Colonic mucosa (tissue), 4 donors: ENCODE measurements at places on chromosomes 4 and X.

DNA sequence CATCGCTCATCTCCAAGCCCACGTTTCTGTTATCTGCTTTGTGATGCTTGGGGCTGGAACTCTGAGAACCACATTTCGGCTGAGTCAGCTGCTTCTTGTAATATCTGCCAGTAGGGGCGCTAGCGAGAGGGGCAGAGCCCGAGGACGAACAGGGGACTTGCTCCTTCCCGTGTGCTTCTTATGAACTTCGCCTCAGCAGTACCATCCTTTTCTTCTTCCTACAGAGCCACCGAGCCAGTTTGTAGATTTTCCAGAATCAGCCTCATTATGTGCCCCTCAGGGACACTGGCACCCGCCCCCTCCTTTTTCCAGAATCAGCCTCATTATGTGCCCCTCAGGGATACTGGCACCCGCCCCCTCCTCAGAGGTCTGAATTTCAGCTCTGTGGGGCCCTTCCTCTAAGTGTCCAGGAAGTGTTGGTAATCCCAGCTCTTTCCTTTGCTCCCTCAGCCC lies 441.7 kb upstream of the RASGEF1B start:
- DNase-seq, result peak; percentile 51

GRCh38 chrX:137545711-137546651 lies 19.9 kb upstream of the ZIC3 start:
- no peak for DNase-seq

- DNase-seq, result peak; percentile 68
These were observed 755 bp downstream of the KLHL8 start for GRCh38 chr4:87219632-87220093.

GRCh38 chr4:152038238-152038637 lies 277.4 kb upstream of the GATB start:
- no peak for DNase-seq

DNA sequence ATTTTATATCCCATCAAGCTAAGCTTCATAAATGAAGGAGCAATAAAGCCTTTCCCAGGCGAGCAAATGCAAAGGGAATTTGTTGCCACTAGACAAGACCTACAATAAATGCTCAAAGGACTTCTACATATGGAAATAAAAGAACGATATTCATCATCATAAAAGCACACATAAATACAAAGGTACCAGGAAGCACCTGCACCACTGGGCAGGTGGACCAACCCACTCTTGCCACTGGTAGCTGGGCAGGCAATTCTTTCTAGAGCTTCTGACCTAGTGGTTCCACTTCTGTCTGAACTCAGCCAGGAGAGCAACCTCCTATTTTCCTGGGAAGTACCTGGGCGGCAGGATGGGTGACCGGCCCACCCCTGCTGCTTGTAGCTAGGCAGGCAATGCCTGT lies 237.2 kb upstream of the ITM2A start:
- DNase-seq, result peak; percentile 40

DNA sequence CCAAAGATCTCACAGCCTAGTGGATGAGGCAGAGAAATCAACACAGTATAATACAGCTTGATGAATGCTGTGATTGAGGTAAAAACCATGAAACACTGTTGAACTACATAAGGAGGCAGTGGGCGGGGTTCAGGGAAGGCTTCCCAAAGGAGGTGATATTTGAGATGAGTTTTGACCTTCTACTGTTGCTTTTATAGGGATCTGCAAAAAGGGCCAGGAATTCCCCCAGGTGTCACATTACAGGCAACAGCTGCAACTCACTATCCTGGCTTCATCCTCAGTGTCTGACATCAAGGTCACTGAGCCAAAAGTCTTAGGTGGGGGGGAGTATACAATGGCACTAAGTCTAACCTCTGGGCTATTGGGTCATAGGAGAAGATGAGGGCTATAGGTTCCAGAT lies 185.7 kb upstream of the NRK start:
- no peak for DNase-seq

GRCh38 chr4:6509587-6509986 lies 37.2 kb upstream of the PPP2R2C start:
- no peak for DNase-seq

GRCh38 chr4:8282134-8282641 lies 12.6 kb downstream of the HTRA3 start:
- DNase-seq, result no peak

- DNase-seq, result no peak
These were observed 117.6 kb upstream of the RASGEF1B start for GRCh38 chr4:81589262-81589661.

GRCh38 chrX:19513383-19513782 lies 1.9 kb downstream of the MAP3K15 start:
- no peak for DNase-seq

- no peak for DNase-seq
These were observed 120.9 kb upstream of the NRK start for GRCh38 chrX:105701310-105702052.

DNA sequence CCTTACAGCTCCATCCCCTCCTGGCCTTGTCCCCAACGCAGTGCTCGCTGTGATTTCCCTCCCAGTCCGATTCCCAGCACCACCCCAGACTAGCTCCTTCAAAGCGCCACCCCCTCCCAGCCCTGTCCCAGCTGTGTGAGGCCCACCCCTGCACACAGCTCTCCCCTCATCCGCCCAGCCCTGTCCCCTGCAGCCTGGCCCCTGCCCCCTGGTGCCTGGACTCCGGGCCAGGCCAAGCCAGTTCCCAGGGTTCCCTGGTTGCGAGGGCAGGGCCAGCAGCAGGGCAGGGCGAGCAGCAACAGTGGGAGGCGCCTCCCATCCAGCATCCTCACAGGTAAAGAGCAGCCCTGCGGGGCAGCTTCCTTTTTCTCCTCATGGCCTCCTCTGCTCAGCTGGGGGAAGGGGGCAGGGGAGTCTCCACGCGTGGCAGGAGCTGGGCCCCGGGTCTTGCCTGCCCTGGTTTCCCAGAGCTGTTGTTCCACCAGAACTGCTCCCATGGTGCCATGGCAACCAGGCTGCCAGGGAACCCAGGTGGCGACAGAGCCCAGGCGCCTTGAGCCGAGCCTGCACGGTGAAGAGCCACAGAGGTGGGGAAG lies 24.8 kb downstream of the IQSEC2 start:
- no peak for DNase-seq

- DNase-seq, result no peak
These were observed 2.2 kb upstream of the DCUN1D4 start for GRCh38 chr4:51840781-51841180.

GRCh38 chrX:68261060-68261672 lies 172.1 kb downstream of the OPHN1 start:
- no peak for DNase-seq

GRCh38 chrX:137915466-137915865 lies 349.5 kb downstream of the ZIC3 start:
- DNase-seq, result no peak

DNA sequence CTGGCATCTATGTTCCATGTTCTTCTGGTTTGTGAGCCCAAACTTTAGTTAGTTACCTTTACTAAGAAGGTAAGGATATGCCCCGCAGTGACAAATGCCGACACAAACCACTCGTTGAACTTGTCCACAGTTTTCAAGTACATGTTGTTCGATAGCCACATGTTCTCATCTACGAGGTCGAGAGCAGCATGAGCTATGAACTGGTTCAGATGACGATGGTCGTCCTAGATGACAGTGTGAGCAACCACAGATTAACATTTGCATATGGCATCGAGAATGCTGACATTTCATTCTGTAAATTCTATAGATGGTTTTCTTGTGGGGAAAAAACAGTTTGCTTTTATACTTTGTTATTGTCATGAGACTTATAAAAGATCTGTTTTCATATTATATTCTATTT lies 18.0 kb downstream of the TRAPPC2 start:
- no peak for DNase-seq

GRCh38 chrX:1582686-1583437 lies 8.5 kb upstream of the AKAP17A start:
- no peak for DNase-seq

DNA sequence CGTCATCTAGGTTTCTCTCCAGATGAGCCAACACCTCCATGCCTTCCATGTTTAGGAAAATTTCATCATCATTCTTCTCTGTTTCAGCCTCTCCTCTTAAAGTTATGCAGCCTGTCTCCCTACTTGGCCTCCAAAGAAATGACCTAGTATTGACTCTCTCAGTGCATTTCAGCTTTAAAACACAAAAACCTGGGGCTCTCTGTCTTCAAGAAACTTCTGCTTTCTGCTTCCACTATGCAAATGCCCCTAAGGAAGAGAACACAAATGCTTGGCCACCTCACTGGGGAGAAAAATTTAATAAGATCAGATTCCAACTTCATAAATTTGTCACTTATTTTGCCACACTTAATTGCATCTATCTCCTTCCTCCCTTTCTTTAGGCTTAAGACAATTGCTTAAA lies 93.3 kb downstream of the GPRIN3 start:
- no peak for DNase-seq

DNA sequence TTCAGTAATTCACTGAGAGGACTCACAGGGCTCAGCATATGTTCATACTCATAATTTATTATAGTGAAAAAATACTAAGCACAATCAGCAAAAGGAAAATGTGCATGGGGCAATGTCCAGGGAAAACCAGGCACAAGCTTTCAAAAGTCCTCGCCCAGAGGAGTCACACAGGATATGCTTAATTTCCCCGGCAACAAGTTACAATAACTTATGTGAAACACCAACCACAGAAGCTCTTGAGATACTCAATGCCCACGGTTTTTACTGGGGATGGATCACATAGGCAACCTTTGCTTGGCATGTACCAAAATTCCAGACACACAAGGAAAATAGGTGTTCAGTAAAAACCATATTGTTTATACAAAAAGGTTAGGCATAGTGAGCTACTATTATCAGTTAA lies 38.5 kb upstream of the STPG2 start:
- DNase-seq, result no peak

GRCh38 chr4:139266208-139266582 lies 13.8 kb downstream of the MGARP start:
- DNase-seq, result no peak

DNA sequence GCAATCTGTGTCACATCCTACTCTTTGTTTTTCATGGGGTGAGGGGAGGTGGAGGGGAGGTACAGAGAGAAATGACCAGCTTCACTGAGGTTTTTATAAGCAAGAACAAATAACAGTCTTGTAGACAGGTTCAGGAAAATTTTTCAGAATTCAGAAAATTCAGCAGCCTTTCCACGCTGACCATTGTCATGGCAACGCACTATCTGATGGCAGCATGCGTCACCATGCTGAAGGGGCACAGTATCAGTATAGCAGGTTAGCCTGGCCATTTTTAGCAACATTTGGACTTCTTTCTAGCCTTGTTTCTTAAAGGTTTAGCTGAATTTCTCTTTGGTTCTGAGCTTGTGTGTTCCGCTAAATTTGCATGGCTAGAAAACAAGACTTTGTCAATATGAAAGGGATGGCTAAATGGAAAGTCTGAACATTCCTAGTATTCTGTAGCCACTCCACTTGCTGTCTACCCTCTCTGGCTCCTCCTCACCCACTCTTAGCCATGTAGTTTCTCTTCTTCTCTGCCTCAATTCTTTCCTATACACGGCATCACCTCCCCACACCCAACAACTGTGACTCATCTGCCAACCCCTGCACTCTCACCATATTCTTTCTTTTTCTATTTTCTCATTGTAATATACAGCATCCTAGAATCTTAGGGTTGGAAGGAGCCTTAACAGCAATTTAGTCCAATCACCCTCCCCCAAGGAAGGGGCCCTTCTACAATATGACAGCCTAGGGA lies 42.7 kb upstream of the CITED1 start:
- no peak for DNase-seq

DNA sequence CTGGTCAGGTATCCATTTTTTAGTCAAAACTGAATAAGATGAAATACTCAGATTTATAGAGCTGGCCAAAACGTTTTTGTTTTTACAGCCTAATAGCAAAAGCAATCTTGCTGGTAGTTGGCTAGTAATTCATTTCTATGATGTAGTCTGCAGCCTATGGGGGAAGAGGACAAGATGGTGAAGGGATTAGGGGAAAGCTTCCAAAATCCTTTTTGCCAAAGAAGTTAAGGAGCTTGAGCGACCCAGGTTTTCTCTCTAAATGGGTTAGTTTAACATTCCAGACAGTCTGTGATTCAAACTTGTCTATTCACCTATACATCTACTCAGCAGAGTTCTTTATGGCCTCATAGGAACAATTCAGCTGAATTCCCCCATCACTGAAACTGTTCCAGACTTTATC lies 89.8 kb upstream of the SPRY1 start:
- DNase-seq, result no peak

- DNase-seq, result no peak
These were observed 423.3 kb upstream of the TENM3 start for GRCh38 chr4:181819946-181820345.

- no peak for DNase-seq
These were observed 72.1 kb upstream of the ACSL1 start for GRCh38 chr4:184897895-184898294.

DNA sequence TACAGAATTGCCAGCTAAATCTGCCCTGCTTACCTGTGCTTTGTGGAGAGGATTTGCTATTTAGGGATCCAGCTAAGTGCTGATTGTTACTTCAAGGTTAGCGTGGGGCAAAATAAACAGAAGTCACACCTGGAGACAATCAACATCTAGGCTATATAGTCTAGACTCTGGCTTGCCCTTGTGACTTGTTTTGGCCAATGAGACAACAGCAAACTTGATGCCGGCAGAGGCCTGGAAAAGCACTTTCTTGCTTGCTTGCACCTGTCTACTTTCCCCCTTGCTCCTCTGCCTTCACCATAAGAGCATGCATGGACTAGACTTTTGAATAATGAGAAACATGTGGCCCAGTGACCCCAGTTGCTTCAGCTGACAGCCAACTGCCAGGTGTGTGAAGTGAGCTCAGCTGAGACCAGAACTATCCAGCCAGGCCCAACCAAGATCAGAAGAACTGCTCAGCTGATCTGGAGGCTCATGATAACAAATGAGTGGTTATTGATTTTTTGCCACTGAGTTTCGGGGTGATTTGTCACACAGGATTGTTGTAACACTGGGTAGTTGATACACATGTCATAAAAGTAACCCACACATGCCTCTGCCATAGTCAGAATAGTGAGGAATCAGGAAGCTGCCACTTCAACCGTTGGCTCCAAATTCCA lies 164.4 kb downstream of the RBMX2 start:
- DNase-seq, result no peak

DNA sequence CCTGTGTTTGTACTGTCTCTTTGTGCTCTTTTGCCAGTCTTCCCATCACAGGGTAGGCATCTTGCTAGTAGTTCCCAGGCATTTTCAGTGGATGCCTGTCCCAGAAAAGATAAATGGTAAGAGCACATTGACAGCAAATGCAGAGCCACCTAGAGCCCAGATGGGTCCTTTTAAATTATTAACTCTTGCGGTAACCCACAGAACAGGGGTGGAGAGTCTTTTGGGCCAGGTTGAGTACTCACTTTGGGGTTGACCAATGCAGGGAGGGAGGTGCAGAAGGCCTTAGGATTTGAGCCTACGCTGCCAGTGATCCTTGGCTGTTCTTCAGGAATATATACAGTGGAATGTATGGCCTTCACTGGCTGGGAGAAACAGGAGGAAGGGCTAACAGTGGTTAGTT lies 173.8 kb downstream of the MSN start:
- DNase-seq, result no peak

GRCh38 chr4:76199664-76200211 lies 13.9 kb downstream of the SCARB2 start:
- peak; percentile 74 for DNase-seq

- no peak for DNase-seq
These were observed 1678.2 kb downstream of the ARAP2 start for GRCh38 chr4:34566091-34566490.

- no peak for DNase-seq
These were observed 517.2 kb upstream of the ADGRL3 start for GRCh38 chr4:60682901-60683300.
